ENCODE measurements at places on chromosomes 4 and X. TPM values are rescaled to one million over a fixed set of nuclear protein-coding genes. Genes with fewer than 3 reads are reported as not detected.

The ODAPH gene
- not detected for total RNA-seq

The RASL11B gene
- total RNA-seq, result 2.6 TPM

The SPANXA1 gene
- total RNA-seq, result not detected

The GUCY1B1 gene
- 1.4 TPM for total RNA-seq

The TGIF2LX gene
- total RNA-seq, result not detected

The COX7B2 gene
- not detected for total RNA-seq

The NAP1L3 gene
- not detected for total RNA-seq

The DUSP21 gene
- not detected for total RNA-seq

The USP17L21 gene
- total RNA-seq, result not detected

The PLAC1 gene
- 2.3 TPM for total RNA-seq

The YY2 gene
- total RNA-seq, result 0.68 TPM

The NPY1R gene
- under 0.01 TPM for total RNA-seq

The MAGEA11 gene
- not detected for total RNA-seq

The AKAP14 gene
- total RNA-seq, result not detected

The FAM241A gene
- 4.1 TPM for total RNA-seq

The ARMCX6 gene
- 15.2 TPM for total RNA-seq

The TMEM47 gene
- 14.5 TPM for total RNA-seq

The CT45A2 gene
- not detected for total RNA-seq

The AGA gene
- total RNA-seq, result 76.7 TPM

The PLP1 gene
- total RNA-seq, result not detected

The SLIT2 gene
- total RNA-seq, result 0.43 TPM

The FATE1 gene
- not detected for total RNA-seq

The IGFBP7 gene
- total RNA-seq, result 170 TPM

The EPHA5 gene
- total RNA-seq, result not detected

The PGM2 gene
- 55.0 TPM for total RNA-seq

The RP2 gene
- 23.8 TPM for total RNA-seq

The NMU gene
- 4.7 TPM for total RNA-seq

Data from nasal cavity respiratory epithelium epithelial cell of viscerocranial mucosa (primary cell).